ENCODE measurements at places on chromosomes 12 and 14. TPM values are rescaled to one million over a fixed set of nuclear protein-coding genes. Genes with fewer than 3 reads are reported as not detected.

KRT6A gene
- total RNA-seq: not detected

CNTN1 gene
- total RNA-seq: not detected

TAS2R30 gene
- total RNA-seq: 6.0 TPM

TTC6 gene
- not detected for total RNA-seq

KRT75 gene
- total RNA-seq: not detected

SP7 gene
- not detected for total RNA-seq

EML5 gene
- total RNA-seq: 0.79 TPM

SOX5 gene
- total RNA-seq: 15.2 TPM

ASB2 gene
- total RNA-seq: 0.69 TPM

TAS2R20 gene
- 18.2 TPM for total RNA-seq

AP4S1 gene
- 7.8 TPM for total RNA-seq

AMHR2 gene
- total RNA-seq: not detected

IL31 gene
- total RNA-seq: not detected

CACNA1C gene
- not detected for total RNA-seq

KRT3 gene
- total RNA-seq: not detected

LRRC43 gene
- not detected for total RNA-seq

ASCL1 gene
- not detected for total RNA-seq

DCP1B gene
- total RNA-seq: 30.8 TPM

RNFT2 gene
- 6.7 TPM for total RNA-seq

RD3L gene
- not detected for total RNA-seq

SRRM4 gene
- not detected for total RNA-seq

HELB gene
- total RNA-seq: 4.4 TPM

KRT79 gene
- not detected for total RNA-seq

C12orf42 gene
- not detected for total RNA-seq

HPD gene
- total RNA-seq: not detected

ADAMTS20 gene
- total RNA-seq: not detected

CLEC1B gene
- not detected for total RNA-seq

TM9SF1 gene
- total RNA-seq: 49.0 TPM

MYBPC1 gene
- not detected for total RNA-seq

SPTSSA gene
- 9.5 TPM for total RNA-seq

TAS2R9 gene
- total RNA-seq: 0.19 TPM

OVCH1 gene
- total RNA-seq: not detected

SERPINA12 gene
- total RNA-seq: not detected

ANGEL1 gene
- 29.4 TPM for total RNA-seq

PRR4 gene
- 5.7 TPM for total RNA-seq

CARMIL3 gene
- total RNA-seq: 110 TPM

CAPZA3 gene
- not detected for total RNA-seq

KRT82 gene
- total RNA-seq: not detected

SLC25A47 gene
- not detected for total RNA-seq

ZFYVE1 gene
- total RNA-seq: 9.1 TPM

NR1H4 gene
- total RNA-seq: not detected

MAP1LC3B2 gene
- 0.71 TPM for total RNA-seq

ARHGAP9 gene
- total RNA-seq: 6.7 TPM

SERPINA6 gene
- total RNA-seq: not detected

NKX2-1 gene
- not detected for total RNA-seq

C14orf132 gene
- 0.07 TPM for total RNA-seq

ANO6 gene
- 1.1 TPM for total RNA-seq

PLEKHD1 gene
- total RNA-seq: 0.41 TPM

JDP2 gene
- total RNA-seq: 8.4 TPM

POTEG gene
- total RNA-seq: not detected

FGF6 gene
- not detected for total RNA-seq

SYT1 gene
- total RNA-seq: not detected
